ENCODE measurements at places on chromosomes 12 and 14.

GRCh38 chr12:44709166-44709565, 166.9 kb downstream of the NELL2 start:
- DNase-seq = no peak

- peak; percentile 83 for DNase-seq
Measured at GRCh38 chr12:78571953-78572352, 292.6 kb upstream of the SYT1 start.

DNA sequence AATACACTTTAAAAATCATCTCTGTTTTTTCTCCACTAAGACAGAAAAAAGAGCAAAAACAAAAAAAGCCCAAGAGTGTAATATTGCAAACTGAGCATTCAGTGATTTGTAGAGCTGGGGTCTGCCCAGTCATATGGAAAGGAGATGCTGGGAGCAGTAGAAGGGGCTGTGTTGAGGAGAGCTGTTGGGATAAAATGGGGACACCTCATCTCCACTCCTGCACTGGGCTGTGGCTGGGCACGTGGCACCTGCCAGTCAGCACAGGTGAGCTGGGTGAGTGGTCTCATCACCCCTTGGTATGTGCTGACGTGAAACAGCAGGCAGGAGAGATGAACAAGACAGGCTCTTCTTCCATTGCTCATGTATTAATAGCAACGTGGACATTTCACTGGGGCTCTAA, 217.4 kb downstream of the C12orf42 start:
- DNase-seq = no peak

DNA sequence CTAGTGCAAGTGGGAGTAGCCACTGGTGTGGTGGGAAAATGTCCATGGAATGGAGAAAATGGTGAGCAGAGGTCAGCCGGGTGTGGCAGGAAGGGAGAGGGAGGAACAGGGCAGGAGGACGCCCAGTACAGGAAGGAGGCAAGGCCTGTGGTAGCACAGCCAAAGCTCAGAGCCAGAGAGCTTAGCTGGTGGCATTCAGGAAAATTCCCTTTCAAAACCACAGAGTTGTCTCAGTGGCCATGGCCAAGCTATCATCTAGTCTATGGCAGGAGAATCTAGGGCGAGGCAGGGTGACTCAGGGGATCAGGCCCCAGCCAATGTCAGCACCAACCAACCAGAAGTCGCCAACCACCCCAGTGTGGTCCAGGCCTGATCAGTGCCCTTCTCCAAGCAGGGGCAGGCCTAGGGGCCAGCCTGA, 67.7 kb upstream of the DDX11 start:
- DNase-seq = no peak

GRCh38 chr12:26770239-26771070, 62.5 kb downstream of the ITPR2 start:
- no peak for DNase-seq

GRCh38 chr12:131087991-131088700, 134.4 kb downstream of the ADGRD1 start:
- peak; percentile 39 for DNase-seq

- DNase-seq = no peak
Measured at GRCh38 chr14:105211758-105212089, 30.6 kb upstream of the NUDT14 start.

GRCh38 chr12:31835276-31835882, 106.6 kb upstream of the AMN1 start:
- no peak for DNase-seq

GRCh38 chr14:25150401-25150800, 100.5 kb upstream of the STXBP6 start:
- DNase-seq = no peak

DNA sequence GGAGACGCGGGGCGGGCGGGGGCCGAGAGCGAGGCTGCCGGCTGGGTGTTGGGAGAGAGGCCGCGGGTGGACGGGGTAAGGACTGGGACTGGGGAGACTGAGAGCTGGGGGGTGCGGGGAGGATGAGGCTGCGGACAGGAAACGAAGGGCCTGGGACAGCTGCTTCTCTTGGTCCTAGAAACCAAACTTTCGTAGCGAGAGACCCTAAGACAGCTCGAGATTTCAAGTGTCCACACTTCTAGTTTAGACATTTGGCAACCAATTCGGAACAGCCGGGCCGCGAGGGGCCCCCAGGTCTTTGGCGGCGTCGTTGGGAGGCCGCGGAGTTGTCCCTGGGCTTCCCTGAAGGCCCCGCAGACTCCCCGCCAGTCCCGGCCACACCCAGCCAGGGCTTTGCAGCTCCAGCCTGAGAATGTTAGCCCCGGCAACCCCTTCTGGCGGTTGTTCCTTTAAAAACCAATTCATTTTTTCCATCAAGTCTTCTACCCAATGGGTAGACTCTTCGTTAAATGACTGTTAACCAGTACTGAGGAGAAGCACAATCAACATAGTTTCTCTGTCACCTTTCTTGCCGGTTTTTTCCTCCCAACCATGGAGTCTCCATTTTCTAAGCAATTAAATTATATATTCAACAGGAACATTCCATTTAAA, 11.5 kb downstream of the NKX2-1 start:
- peak; percentile 80 for DNase-seq

DNA sequence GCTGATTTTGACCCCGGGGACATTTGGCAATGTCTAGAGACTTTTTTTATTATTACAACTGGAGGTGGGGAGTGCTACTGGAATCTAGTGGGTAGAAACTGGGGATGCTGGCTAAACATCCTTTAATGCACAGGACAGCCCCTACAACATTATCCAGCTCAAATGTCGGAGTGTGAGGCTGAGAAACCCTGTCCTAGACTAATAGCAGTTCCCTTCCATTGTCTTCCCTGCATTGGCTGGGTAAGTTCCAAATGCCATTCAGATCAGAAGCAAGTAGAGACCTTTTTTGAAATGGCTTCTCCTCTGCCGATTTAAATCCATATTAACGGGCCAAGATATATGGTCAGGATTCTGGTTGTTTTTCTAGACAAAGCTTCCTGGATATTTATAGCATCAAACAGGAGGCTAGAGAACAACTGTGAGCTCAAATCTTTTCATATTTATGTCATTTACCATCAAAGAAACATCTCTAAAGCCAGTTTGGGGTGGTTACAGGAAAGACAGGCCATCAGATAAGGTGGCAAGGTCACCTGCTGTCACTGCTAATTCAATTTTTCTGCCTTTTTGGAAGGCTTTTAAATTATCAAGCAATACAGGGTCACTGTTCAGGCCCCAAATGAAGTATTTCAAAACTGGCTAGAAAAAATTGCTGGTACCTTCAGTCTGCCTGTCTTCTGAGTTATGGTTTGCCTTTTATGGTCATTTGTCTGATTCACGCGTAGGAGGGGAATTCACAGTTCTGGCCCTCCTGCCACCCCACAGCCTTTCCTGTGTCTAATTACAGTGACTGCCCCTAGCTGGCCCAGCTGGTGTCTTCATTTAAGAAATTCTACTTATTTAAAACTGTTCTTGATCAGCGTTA, 20.1 kb upstream of the AKAP5 start:
- DNase-seq = no peak

DNA sequence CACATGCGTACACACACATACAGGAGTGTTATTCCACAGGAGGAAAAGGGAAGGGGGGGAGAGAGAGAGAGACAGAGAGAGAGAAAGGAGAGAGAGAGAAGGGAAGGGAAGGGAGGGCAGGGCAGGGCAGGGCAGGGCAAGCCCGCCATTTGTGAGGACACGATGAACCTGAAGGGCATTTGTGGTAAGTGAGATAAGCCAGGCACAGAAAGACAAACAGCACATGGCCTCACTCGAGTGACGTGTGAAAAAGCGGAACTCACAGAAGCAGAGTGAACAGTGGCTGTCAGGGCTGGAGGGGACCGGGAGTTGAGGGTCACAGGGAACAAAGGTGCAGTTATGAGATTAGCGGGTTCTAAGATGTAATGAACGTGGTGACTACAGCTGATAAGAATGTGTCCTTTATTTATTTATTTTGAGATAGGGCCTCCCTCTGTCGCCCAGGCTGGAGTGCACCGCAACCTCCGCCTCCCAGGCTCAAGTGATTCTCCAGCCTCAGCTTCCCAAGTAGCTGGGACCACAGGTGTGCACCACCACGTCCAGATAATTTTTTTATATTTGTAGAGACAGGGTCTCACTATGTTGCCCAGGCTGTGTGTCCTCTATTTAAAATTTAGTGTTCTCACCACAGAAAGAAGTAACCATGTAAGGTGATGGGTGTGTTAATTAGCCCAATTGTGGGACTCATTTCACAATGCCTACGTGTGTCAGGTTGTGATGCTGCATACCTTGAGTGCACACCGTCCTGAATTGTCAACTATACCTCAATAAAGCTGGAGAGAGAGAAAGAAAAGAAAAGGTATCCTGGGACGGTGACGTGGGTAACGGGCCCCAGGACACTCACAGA, 18.7 kb upstream of the FBRSL1 start:
- DNase-seq = no peak

DNA sequence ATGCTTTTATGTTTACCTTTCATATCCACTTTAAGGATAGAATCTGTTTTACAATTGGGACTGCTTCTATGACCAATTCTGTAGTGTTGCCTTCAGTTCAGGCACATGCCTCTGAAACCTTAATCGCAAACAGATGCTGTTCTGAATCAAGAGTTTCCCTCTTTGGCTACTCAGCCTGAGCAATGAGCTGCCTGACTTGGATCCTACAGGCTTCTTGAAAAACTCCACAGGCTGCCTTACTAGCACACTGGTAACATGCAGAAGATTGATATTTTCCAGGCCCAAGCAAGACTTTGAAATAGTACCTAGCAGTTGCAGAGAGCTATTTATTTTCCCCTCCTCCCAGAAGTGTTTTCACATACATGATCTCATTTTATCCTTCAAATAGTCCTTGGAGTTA, 34.8 kb upstream of the PMCH start:
- DNase-seq = no peak

DNA sequence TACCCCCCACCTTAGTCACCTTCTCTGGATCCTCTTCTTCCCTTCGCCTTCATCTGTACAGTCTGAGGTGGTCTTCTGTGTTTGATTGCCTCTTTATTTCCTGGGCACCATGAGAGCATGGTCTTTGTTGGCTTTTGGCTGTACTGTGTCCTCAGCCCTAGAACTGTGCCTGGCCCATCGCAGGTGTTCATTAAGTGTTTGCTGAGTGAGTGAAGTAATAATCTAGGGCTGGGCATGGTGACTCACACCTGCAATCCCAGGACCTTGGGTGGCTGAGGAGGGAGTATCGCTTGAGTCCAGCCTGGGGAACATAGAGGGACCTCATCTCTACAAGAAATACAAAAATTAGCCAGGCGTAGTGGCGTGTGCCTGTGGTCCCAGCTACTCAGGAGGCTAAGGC, 13.9 kb downstream of the ALDH2 start:
- no peak for DNase-seq

GRCh38 chr14:46999661-47000060, 348.1 kb upstream of the RPL10L start:
- no peak for DNase-seq

DNA sequence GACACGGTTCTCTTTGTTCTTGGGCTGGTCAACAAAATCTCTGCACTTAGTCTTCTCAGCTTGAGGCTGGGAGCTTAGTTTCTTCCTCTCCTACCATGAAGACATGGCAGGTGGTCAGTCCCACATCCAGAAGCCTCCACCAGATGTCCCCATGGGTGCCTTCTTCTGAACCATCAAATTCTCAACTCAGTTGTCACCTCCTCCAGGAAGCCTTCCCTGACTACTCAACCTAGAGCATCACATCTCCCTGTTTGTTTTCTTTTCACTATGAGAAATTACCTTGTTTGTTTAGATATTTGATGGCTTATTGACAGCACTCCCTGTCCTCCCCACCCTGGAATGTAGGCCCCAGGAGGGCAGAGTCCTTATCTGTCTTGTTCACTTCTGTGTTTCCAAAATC, 84.4 kb downstream of the TBX5 start:
- DNase-seq = no peak

- DNase-seq = no peak
Measured at GRCh38 chr14:100424504-100425428, 101.6 kb downstream of the SLC25A47 start.

GRCh38 chr12:99110868-99111267, 465.8 kb downstream of the APAF1 start:
- no peak for DNase-seq

GRCh38 chr12:38907201-38907923, 2.0 kb upstream of the CPNE8 start:
- no peak for DNase-seq

- DNase-seq = no peak
Measured at GRCh38 chr14:102020058-102020971, 55.9 kb downstream of the DYNC1H1 start.

GRCh38 chr12:30088259-30088995, 304.7 kb upstream of the TMTC1 start:
- DNase-seq = no peak

- peak; percentile 94 for DNase-seq
Measured at GRCh38 chr14:103520657-103521437, 1.8 kb downstream of the CKB start.

GRCh38 chr14:23380197-23380914, 3.5 kb downstream of the CMTM5 start:
- DNase-seq = no peak

DNA sequence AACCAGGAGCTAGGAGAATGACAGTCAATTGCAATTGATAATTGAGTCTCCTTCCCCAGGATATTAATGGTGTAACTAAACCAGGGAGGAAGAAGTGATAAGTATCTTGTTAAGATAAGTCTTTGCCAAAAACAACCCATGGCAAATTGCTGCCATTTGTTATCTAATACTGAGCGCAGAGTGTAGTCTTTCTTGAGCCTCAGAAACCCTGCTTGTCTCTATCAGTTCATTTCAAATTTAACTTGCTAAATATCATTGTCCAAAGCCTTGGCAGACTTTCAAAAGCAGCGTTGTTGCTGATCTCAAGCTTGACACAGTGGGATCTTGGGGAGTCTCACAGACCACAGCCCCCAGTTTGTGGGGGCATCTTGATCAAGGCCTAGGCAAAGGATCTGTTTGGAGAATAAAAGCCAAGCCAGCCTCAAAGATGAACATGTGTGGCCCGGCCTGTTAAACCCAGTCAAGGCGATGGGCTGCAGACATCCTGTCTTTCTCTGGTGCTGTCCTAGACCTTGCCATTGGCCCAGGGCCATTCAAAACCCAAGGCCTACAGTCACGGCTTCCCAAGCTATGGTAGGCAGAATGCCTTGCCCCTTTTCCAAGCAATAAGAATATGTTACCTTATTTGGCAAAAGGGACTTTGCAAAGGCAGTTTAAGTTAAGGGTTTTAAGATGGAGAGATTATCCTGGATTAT, 164.2 kb downstream of the CHST11 start:
- peak; percentile 47 for DNase-seq

DNA sequence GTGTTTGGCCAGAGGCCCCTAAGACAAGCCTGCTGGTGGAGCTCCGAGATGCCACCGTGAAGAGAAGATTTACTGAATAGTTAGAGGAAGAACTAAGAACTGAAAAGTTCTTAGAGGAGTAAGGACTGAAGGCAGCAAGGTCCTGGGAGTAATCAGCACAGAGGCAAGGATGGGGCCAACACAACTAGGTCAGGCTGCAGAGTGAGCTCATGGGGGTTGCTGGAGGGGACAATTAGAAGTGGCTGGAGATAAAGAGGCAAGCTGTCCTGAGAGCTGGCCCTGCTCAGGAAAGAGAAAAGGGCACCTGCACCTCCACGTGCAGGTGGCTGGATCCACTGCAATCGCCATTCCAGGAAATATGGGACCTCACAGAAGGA, 52.7 kb downstream of the NFKBIA start:
- peak; percentile 53 for DNase-seq
